Left ventricle myocardium superior (tissue), 1 donor: ENCODE measurements at places on chromosomes 11 and 22. TPM values are rescaled to one million over a fixed set of nuclear protein-coding genes. Genes with fewer than 3 reads are reported as not detected.
A peak's percentile ranks its signal among the peaks of the same experiment; 100 is the strongest.

DNA sequence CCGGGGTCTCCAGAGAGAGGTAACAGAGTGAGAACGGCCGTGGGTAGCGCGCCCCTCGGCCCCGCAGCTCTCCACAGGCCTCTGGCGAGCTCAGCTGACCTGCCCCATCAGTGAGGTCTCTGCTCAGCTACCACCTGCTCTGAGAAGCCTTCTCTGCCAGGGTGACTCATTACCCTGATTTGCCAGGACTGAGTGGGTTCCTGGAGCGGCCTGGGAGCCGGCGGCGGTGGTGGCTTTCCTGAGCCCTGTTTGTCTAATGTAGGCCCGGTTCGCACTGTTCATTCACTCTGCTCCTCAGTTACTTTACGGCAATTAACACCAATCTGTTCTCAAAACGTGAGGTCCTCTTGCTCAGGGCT lies 351.0 kb upstream of the B3GAT1 start:
- no peak for DNase-seq

- DNase-seq = no peak
These were observed 341.7 kb upstream of the MTNR1B start for GRCh38 chr11:92627615-92628256.

DNA sequence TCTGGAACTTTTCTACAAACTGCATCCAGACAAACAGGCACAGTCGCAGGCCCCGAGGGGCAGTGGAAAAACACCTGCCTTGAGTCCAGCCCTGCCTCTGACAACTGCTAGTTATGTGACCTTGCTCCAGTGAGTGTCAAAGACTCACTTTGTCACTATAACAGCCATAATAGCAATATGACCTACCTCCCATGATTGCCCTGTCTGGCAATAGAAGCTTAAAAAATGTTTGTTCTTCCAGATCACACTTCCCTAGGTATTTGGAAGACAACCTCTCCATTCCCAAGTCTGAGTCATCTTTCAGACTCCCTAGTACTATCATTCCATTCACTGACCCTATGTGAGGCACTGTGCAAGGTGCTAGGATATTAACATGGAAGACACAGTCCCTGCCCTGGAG lies 74.5 kb downstream of the RPL27A start:
- no peak for DNase-seq

- no peak for DNase-seq
These were observed 49.0 kb upstream of the TTC12 start for GRCh38 chr11:113265362-113265761.

- peak; percentile 61 for DNase-seq
These were observed 13.8 kb downstream of the FADS2 start for GRCh38 chr11:61841636-61842527.

- DNase-seq = no peak
These were observed 44.9 kb upstream of the VSTM5 start for GRCh38 chr11:93895106-93895862.

GRCh38 chr22:47032091-47032943 lies 269.9 kb downstream of the TBC1D22A start:
- DNase-seq = peak; percentile 24

DNA sequence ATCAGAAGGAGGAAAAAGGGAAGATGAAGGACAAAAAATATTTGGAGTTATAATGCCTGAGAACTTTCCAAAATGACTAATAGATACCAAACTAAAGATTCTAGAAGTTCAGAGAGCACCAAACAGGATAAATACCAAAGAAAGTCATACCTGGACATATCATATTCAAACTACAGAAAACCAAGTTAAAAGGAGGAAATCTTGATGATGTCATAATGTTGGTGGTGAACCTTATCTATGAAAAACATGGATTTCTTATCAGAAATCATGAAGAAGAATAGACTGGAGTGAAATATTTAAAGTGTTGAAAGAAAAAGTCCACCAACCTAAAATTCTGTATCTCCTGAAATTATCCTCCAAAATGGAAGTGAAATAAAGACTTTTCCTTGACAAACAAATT lies 389.2 kb downstream of the JRKL start:
- no peak for DNase-seq

DNA sequence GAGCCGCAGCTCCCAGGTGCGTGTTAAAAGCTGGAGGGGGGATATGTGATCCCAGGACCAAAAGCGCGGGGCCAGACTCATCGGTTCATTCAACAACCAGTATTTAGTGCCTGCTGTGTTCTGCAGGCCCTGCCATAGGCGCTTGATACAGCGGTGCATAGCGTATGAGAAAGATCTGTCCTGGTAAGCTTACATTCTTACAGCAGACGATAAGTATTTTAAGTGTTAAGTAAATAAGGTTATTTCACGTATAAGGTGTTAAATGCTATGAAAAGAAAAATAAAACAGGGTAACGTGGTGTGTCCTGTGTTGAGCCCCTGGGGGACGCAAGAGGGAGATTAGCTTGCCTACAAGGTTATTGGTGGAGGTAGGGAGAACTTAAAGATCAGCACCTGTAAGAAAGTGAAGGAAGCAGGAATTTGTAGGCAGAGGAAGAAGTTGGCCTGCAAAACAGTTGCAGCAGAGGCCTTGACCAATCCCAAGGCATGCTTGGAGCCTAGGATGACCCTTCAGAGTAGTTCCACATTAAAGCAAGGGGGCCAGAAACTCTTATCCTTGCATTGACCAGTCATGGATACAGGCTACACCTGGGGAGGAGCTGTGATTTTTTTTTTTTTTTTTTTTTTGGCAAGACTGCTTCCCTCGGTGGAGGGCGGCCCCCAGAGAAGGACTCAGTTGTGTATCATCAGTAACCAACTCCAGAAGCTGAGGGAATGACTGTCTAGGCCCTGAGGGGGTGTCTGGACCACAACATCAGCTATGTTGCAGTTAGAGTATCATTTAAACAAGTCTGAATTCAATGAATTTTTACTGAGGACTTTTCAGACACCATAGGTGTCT lies 487 bp upstream of the LIPT2 start:
- no peak for DNase-seq

- DNase-seq = peak; percentile 92
These were observed 14.8 kb upstream of the RPS3 start for GRCh38 chr11:75384438-75385080.

DNA sequence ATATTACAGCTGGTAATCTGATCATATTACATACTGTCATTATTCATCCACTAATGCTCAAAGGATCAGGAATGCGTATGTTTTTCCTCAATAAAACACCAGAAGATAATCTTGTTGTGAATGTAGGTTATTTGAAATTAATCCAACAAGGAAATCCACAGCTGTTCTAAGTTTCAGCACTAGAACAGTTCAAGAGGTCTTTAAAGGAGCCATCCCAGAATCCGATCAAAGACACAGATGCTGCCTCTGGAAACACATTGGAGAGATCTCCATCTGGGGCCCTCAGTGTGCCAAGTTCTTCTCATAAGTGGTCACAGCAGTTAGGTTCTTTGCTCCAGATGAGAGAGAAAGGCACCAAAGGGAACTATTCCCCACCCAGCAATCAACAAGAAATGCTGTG lies 1955.1 kb upstream of the RAG2 start:
- DNase-seq = no peak

DNA sequence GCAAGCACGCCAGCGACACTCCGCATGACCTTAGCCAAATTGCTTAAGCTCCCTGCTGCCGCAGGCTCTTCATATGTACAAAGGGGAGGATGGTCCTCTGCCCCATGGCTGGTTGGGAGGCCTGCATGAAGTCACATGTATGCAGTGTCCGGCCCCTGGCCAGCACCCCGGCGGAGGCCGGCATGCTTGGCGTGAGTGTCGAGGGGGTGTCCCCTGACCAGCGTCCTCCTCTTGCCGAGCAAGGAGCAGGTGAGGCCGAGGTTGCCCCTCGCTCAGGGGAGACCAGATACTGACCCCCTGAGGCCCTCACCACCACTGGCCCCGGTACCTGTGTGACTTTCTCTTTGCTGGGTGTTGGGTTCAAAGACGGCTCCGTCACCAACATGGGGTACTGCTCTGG lies 50.2 kb downstream of the DHCR7 start:
- DNase-seq = no peak

GRCh38 chr11:73982595-73982989 lies at the start of gene UCP2:
TSS of gene UCP2 (minus strand) at chr11:73982843. CDS start at chr11:73978378, 4,465 bp downstream.
- DNase-seq = peak; percentile 94

- no peak for DNase-seq
These were observed 1.6 kb downstream of the APLP2 start for GRCh38 chr11:130071211-130071712.

GRCh38 chr11:19895776-19896175 lies 183.1 kb downstream of the NAV2 start:
- no peak for DNase-seq

GRCh38 chr22:46652081-46652846 lies 32.1 kb downstream of the GRAMD4 start:
- DNase-seq = peak; percentile 67

GRCh38 chr11:561148-562003 lies 606 bp downstream of the RASSF7 start:
- DNase-seq = no peak

DNA sequence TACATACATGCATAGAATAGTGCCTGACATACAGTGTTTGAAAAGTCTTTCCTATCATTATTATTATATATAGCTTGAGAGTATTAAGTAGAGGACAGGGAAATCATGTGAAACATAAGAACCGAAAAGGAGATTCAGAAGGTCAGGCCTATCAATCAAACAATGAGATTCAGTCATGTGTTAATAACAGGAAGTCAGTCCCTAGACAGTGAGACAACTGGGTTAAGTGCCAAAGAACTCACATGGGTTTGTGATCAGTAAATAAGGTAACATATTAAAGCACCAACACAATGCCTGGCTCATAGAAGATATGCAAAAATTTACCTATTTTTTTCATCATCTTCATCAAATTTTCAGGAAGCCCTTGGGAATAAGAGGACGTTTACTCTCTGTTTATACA lies 174.3 kb upstream of the FAT3 start:
- no peak for DNase-seq

GRCh38 chr11:34585304-34585734 lies 35.6 kb upstream of the EHF start:
- no peak for DNase-seq

DNA sequence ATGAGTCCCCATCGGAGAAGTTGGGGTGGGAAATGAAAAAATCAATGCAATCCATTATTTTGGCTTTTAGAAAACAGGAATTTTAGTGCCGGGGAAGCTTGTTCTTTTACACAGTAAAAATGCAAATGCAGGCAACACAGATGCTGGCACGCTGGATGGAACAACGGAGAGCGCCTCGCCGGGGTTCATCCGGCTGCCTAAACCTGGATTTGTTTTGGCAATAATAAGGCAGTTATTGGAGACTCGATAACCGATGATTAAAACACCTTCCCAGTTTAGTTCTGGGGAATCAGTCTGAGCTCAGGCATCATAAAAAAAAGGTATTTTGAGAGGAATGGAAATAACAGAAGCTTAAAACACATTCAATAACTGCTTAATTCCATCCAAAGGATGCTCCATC lies 2.9 kb downstream of the DSCAML1 start:
- DNase-seq = no peak

GRCh38 chr11:126433244-126433846 lies 77.9 kb downstream of the ST3GAL4 start:
- peak; percentile 18 for DNase-seq

DNA sequence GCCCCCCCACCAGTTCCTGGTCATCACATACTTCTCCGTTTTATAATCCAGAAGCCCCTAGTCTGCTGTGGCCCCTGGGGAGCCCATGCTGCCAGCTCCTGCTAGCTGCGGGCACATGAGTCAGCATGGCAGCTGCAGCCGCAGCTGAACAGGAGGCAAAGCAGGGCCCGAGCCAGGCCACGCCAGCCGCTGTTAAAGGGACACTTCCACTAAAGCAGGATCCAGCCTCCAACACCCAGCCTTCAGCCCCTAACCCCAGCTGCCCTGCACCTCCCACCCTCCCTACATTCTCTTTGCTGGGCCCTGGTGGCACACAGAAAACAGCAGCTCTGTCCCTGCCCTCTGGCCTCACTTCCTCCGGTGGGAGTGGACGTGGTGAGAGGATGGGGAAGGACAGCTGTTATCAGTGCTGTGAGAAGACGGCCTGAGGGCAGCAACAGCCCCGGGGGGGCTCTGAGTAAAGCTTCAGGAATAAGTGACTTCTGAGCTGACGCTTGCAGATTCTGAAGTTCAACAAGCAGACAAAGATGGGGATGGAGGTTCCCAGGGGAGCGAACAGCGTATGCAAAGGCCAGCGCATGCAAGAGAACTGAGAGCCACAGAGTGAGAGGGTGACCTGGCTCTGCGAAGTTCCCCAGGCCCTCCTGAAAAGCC lies 688 bp upstream of the LRRC74B start:
- peak; percentile 48 for DNase-seq

- DNase-seq = no peak
These were observed 15.0 kb downstream of the DENND5A start for GRCh38 chr11:9250139-9250582.

- no peak for DNase-seq
These were observed 21.9 kb downstream of the ZMAT5 start for GRCh38 chr22:29744902-29745301.

GRCh38 chr11:95308512-95309035 lies 77.6 kb upstream of the SESN3 start:
- DNase-seq = no peak

- no peak for DNase-seq
These were observed 5.2 kb downstream of the PITPNM1 start for GRCh38 chr11:67499808-67500483.

DNA sequence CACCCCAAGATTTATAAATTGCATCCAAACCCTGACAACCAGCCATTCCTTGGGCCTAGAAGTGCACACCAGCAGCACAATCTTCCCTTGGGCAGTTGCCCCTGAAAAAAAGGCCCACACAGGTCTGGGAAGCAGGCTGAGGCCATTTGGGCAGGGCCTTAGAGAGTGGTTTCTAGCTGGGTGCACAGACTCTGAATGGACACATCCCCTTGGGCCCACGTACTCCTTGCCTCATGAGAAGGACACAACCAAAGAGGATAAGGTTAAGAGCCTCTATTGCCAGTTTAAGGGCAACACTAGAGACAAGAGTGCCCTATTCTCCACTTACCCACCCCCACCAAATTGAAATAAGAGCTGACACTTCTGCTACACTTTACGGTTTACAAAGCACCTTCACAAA lies 933 bp upstream of the PANX3 start:
- DNase-seq = no peak

GAL3ST3 gene
- total RNA-seq = 3.5 TPM

ZNF214 gene
- 0.84 TPM for total RNA-seq

C11orf87 gene
- total RNA-seq = not detected

ZNF202 gene
- total RNA-seq = 4.1 TPM

OR5A1 gene
- not detected for total RNA-seq

ANO9 gene
- 1.3 TPM for total RNA-seq

CHID1 gene
- 53.0 TPM for total RNA-seq

KLHDC7B gene
- total RNA-seq = not detected

ADM2 gene
- total RNA-seq = not detected

USP2 gene
- total RNA-seq = 173 TPM

ZNF215 gene
- total RNA-seq = 0.17 TPM
